Peyer's patch (tissue), 4 donors: ENCODE measurements at places on chromosomes 7 and 10.

GRCh38 chr7:102456327-102456726 is 8.3 kb downstream of the ALKBH4 start:
- DNase-seq = no peak

GRCh38 chr7:5435291-5436002 is 11.8 kb upstream of the TNRC18 start:
- DNase-seq = no peak

DNA sequence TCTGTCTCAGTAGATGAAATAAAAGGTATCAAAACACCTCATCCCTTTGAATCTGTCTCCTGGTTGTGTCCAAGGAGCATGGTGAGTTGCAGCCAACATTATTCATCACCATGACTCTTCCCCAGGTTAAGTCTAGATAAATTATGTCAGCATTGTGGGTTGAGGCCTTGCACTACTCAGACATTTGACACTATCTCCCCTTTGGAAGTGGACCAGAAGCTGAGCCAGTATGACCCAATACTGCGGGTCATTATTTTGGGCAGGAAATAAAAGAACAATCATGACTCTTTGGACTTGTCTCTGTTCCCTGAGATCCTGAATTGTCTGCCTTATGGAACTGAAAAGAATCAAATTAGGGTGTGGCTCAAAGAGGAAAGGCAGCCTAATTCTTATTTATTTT is 168.2 kb upstream of the FAM171A1 start:
- no peak for DNase-seq

- no peak for DNase-seq
Observed at GRCh38 chr7:2893411-2893861, 49.3 kb upstream of the GNA12 start.

- DNase-seq = no peak
Observed at GRCh38 chr7:66682350-66683093, 53.8 kb downstream of the KCTD7 start.

GRCh38 chr10:27540672-27541071 is 36.6 kb downstream of the RAB18 start:
- no peak for DNase-seq

GRCh38 chr7:76044375-76044865 is 3.4 kb downstream of the STYXL1 start:
- DNase-seq = no peak

DNA sequence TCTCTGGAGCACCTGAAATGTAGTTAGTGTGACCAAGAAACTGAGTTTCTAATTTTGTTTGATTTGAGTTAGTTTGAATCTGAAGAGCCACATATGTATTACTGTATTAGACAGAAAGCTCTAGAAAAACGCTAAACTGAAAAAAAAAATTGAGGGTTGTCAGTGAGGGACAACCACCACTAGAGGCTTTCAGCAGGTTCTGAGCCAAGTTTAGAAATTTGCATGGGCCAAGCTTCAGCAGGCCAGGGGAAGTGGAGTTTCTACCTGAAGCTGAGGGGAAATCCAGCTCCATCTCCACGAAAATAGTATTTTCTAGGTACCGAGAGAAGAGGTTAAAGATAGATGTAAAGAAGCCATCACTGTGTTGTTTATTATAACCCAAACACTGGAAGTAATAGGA is 77.9 kb upstream of the PLXNA4 start:
- DNase-seq = no peak

DNA sequence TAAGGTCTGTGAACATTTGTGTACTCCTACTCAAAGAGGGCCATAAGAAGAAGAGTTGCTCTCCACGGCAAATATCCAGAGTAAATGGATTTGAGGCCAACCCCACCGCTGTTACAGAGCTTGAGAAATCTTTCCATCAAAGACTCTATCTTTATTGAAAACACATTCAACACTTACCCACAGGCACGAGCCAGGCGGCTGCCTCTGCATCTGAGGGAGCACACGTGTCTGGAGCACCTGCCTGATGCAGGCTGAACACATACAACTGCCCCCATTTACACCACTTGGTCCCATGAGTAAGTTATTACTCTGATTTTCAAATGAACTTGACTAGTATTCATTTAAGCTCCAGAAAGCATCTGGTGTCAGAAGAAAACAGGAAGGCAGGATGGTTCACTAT is 38.7 kb downstream of the HBP1 start:
- DNase-seq = no peak

DNA sequence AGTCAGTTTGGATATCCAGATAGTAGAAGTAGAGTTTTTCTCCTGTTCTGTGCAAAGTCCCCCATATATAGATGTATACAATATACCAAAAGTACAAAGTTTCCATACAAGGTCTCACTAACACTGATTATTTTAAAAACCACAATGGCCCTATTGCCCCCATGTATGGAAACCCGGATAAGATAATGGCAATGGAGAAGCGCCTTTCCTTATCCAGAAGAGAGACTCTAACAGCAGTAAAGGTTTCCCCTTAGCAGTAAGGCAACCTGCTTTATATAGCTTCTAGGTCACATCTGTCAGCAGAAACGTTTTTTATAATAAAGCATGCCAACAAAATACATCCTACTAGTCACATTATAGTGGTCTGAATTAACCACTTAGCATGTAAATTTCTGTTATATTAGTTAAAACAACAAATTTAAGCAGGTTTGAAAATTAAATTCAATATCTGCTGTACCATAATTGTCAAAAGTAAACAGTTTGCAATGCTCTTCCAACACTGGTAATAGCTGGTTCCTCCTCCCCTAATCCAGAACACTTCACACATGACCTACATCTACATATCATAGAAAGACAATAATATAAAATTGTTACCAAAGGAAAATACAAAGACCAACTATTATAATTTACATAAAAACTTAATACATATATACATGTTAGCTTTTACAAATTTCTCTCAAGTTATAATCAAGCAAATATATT is 22.4 kb downstream of the USP6NL start:
- no peak for DNase-seq

DNA sequence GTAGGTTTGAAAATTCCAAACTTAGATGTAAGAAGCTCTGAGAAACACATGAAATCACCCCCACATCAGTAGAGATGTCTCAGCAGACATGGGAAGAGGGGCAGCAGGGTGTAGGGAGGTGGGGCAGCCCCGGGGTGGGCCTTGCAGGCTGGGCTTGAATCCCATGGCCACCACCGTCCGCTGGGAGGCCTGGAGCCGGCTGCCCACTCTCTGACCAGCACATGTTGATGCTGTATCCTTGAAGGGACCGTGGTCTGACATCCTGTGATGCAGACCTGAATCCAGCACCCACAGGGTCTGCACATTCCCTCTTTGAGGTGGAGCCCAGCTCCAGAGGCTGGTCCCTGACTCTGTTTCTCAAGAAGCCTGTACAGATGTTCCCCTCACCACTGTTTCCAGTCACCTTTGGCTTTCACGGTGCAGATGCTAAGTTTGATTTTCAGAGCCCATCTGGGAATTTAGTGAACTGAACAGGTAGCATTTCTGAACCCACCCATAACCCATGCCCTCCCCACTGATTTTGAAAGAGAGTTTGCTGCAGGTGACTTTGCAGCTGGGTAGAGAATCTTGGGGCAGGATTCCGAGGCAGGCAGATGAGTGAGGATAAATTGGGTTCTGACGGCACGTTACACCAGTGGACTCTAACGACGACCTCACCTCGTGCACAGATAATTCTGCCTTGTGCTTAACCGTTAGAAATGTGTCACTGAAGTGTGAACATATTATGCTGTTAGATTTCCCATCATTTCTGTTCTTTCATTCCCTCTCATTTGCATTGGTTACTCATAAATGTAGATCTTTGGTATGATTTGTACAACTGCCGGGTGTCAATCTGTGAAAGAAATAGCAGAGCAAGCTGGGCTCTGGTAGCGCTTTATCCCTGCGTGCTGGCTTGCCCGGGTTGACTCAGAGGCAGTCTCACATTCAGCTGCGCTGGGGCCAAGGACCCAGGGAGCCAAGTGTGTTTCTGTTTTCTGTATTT is 45.7 kb downstream of the IKZF1 start:
- DNase-seq = peak; percentile 61

GRCh38 chr10:59372543-59372942 is 10.2 kb upstream of the FAM13C start:
- no peak for DNase-seq

- DNase-seq = no peak
Observed at GRCh38 chr7:90701771-90702170, 105.7 kb downstream of the CDK14 start.

DNA sequence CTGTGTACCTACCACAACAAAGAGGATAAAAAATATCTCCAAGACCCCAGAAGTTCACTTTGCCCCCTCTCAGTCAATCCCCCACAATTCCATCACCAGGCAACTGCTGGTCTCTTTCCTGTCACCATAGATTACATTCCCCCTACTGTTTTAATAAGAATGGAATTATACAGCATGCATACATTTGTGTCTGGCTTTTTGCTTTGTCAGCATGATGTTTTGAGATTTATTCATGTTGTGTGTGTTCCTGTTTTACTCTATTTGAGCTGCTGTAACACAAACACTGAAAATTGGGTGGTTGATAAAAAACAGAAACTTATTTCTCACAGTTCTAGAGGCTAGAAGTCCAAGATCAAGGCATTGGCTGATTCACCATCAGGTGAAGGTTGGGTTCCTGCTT is 214.5 kb upstream of the IGFBP3 start:
- DNase-seq = no peak

- no peak for DNase-seq
Observed at GRCh38 chr7:158031867-158032308, 555.7 kb downstream of the PTPRN2 start.

GRCh38 chr10:6254201-6254600 is 51.5 kb downstream of the PFKFB3 start:
- peak; percentile 42 for DNase-seq
